ENCODE measurements at places on chromosomes 16 and 17. TPM values are rescaled to one million over a fixed set of nuclear protein-coding genes. Genes with fewer than 3 reads are reported as not detected.

EXOC3L1 gene
- polyA plus RNA-seq, result not detected

CDR2L gene
- 13.0 TPM for polyA plus RNA-seq

FBF1 gene
- polyA plus RNA-seq, result 0.71 TPM

ACSM2A gene
- polyA plus RNA-seq, result not detected

CHAD gene
- polyA plus RNA-seq, result 2.1 TPM

TSNAXIP1 gene
- 1.4 TPM for polyA plus RNA-seq

RBFOX1 gene
- 38.3 TPM for polyA plus RNA-seq

KRTAP4-3 gene
- not detected for polyA plus RNA-seq

CACNG3 gene
- not detected for polyA plus RNA-seq

KLHL10 gene
- polyA plus RNA-seq, result not detected

HOXB2 gene
- polyA plus RNA-seq, result not detected

KRT20 gene
- polyA plus RNA-seq, result not detected

FAM20A gene
- 0.34 TPM for polyA plus RNA-seq

STAT5A gene
- polyA plus RNA-seq, result not detected

PPY gene
- not detected for polyA plus RNA-seq

CCDC40 gene
- polyA plus RNA-seq, result 0.73 TPM

KRTAP1-1 gene
- polyA plus RNA-seq, result not detected

TOM1L1 gene
- polyA plus RNA-seq, result 9.2 TPM

CDK3 gene
- polyA plus RNA-seq, result 1.8 TPM

DNAJA3 gene
- 22.6 TPM for polyA plus RNA-seq

MRPL12 gene
- 10.2 TPM for polyA plus RNA-seq

HSPB9 gene
- not detected for polyA plus RNA-seq

C17orf58 gene
- 18.0 TPM for polyA plus RNA-seq

SPIRE2 gene
- polyA plus RNA-seq, result 0.84 TPM

RGS11 gene
- polyA plus RNA-seq, result 2.8 TPM

IGSF6 gene
- polyA plus RNA-seq, result 0.14 TPM

CDYL2 gene
- 4.3 TPM for polyA plus RNA-seq

HOXB5 gene
- not detected for polyA plus RNA-seq

CYGB gene
- 0.28 TPM for polyA plus RNA-seq

SDR42E2 gene
- polyA plus RNA-seq, result not detected

NPIPA3 gene
- 8.7 TPM for polyA plus RNA-seq

SPAG7 gene
- polyA plus RNA-seq, result 73.7 TPM

CHST5 gene
- 0.14 TPM for polyA plus RNA-seq

HSD17B1 gene
- 0.32 TPM for polyA plus RNA-seq

NR1D1 gene
- polyA plus RNA-seq, result 10.0 TPM

ARL5C gene
- not detected for polyA plus RNA-seq

ACSM5 gene
- 2.9 TPM for polyA plus RNA-seq

C17orf67 gene
- polyA plus RNA-seq, result 1.1 TPM

PRSS22 gene
- polyA plus RNA-seq, result 3.8 TPM

G6PC1 gene
- polyA plus RNA-seq, result not detected

KRT24 gene
- 0.85 TPM for polyA plus RNA-seq

KRT40 gene
- polyA plus RNA-seq, result not detected

DNASE1L2 gene
- not detected for polyA plus RNA-seq

KRT14 gene
- not detected for polyA plus RNA-seq

HEXIM2 gene
- 2.9 TPM for polyA plus RNA-seq

GRB7 gene
- polyA plus RNA-seq, result not detected

ATP2C2 gene
- not detected for polyA plus RNA-seq

MAPT gene
- 20.1 TPM for polyA plus RNA-seq

SMIM5 gene
- not detected for polyA plus RNA-seq

RAB11FIP4 gene
- polyA plus RNA-seq, result 5.3 TPM

SCGB1C2 gene
- polyA plus RNA-seq, result not detected

KRTAP2-3 gene
- not detected for polyA plus RNA-seq

AATK gene
- polyA plus RNA-seq, result 0.48 TPM

HEATR9 gene
- polyA plus RNA-seq, result not detected

SCARF1 gene
- polyA plus RNA-seq, result 0.45 TPM

LCMT1 gene
- polyA plus RNA-seq, result 105 TPM

MYCBPAP gene
- not detected for polyA plus RNA-seq

MYH8 gene
- polyA plus RNA-seq, result not detected

Measured in Purkinje cell (primary cell).